Motor neuron (in vitro differentiated cells): ENCODE measurements at places on chromosomes 7 and 10.
A peak's percentile ranks its signal among the peaks of the same experiment; 100 is the strongest.

DNA sequence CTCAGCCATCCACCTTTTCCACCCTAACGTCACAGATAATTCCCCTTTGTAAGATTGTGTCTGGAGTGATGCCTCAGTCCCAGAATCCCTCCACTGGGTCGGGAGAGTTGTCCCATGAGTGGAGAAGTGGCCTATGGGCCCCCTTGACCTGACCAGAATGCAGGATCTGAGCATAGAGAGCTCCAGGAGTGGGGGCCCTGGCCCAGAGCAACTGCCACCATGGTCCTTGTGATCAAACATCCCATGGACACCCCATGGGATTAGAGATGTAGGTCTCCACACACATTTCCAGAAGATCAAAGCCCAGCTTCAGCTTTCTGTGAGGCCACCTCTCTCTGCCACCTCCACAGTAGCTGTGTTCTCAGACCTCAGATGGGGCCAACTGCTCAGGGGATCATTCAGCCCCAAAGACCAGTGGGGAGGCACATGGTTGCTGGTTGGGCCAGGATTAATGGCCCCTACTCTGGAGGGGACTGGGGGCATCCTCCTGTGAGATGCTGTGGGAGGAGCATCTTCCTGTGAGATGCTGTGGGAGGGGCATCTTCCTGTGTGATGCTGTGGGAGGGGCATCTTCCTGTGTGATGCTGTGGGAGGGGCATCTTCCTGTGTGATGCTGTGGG is 28.5 kb upstream of the DPYSL4 start:
- ATAC-seq, result peak; percentile 18

DNA sequence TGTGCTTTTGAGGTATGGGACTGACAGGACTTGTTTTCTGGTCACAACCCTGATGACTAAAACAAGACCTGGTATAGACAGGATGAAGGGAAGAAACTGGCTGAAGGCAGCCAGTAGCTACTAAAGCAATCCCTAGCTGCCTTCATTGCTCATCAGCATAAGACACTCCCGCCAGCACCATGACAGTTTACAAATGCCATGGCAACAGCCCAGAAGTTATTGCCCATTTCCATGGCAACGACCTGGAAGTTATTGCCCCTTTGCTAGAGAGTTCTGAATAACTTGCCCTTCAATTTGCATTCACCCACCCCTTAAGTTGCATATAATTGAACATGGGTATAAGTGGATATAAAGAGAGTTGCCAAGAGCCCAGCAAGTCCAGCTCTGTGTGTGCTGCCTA is 169.6 kb upstream of the FAM171A1 start:
- no peak for ATAC-seq

GRCh38 chr10:24963521-24964041 is 11.2 kb upstream of the PRTFDC1 start:
- ATAC-seq, result no peak

GRCh38 chr7:107746006-107746405 is 2.1 kb downstream of the CBLL1 start:
- ATAC-seq, result no peak

DNA sequence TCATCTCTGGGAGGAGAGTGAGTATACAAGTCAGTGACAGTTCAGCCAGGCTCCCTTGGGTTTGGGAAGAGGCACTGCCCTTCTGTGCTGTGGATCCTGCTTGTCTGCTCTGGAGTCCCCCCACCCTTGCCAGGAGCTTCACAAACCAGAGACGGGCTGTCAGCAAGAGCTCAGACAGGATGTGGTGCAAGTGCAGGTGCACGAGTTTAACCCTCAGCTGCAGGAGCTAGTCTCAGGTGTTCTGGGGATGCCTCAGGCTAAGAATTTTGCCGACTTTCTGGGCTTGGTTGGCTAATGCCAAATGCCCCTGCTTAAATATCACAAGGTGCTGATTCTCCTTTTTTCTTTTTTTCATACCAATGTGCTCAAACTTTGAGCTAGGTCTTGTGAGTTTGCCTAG is 22.3 kb downstream of the ZNF783 start:
- no peak for ATAC-seq

DNA sequence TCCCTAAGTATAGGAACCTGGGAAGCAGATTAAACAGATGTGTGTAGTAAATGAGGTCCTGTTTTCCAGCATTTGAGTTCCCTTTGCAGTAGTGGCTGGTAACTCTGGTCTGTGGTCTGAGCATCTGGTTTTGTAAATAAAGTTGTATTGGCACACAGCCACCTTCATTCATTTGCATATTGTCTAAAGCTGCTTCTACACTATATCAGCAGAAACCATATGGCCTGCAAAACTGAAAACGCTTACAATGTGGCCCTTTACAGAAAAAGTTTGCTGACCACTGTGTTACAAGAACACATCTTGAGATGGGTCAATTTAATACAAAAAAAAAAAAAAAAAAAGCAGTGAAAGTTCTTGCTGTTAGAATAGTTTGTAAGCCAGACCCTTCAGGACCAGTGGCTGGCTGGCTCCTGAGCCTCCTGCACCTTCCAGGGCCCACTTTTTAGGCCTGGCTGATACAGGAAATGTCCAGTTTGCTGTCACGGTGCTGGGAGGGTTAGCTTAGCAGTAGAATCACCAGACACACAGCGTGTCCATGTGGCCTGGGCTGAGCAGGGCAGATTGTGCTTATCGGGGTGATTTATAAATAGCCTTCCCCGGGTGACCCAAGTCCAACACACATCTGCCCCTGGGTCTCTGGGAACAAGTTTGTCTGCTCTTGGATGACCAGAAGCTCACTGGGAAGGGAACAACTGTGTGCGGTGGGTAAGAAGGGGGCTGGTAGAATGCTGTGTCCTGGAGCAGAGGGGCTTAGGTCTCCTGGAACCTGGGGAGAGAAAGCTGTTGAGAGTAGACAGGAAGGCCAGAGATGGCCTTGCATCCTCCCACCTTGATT is 1.4 kb downstream of the C10orf71 start:
- ATAC-seq, result peak; percentile 75

GRCh38 chr7:158606129-158606528 is 18.5 kb upstream of the PTPRN2 start:
- ATAC-seq, result no peak

GRCh38 chr7:80636709-80637108 is 1.7 kb upstream of the CD36 start:
- ATAC-seq, result no peak

DNA sequence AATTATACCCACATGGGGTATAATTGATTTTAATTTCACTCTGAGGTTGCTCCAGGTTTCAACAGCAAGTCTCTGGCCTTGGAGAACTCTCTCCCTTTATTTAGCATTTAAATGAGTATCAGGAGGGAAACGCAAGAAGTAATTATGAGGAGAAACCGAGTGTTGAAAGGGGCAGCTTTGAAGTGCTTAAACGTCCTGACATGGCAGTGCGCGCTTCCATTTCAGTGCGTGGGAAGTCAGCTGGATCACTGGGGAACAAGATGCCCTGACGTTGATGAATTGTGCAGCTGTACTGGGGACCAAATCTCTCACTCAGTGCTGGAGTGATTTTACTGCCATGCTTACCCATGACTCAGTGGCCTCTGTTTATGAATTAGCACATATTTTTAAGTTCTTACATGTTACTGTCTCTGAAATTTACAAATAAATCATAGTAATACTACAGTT is 106.0 kb upstream of the PRR15 start:
- peak; percentile 86 for ATAC-seq

- no peak for ATAC-seq
These were observed 11.3 kb downstream of the INPP5A start for GRCh38 chr10:132548869-132549268.

DNA sequence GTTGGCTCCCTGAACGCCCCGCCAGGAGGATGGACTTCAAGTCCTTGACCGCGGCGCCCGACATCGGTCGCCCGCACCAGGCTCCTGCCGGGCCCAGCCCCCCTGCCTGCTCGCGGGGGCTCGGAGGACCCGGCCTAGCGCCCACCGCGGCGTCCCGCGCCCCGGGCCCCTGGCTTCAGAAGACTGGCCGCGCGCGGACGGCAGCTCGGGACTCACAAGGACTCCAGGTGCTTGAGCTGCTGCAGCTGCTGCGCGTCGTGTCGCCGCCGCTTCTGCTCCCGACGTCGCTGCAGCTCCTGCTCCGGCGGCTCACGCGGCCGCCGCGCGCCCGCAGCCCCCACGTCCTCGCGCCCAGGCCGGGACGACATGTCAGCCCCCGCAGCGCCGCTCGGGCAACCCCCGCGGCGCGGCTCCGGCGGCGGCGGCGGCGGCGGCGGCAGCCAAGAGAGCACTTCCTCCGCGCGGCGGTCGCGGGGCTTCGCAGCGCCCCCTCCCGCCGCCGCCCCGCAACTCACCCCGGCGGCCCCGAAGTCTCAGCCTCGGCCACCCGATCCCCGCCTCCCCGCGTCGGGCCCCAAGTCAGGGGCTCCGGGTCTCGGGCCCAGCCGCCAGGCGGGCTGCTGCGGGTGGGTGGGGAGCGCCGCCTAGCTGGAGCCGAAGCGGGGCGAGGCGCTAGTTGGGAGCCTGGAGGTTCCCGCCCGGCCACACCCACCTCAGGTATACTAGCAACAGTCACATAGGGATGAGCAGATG is at the start of gene RP9:
Gene RP9 (minus strand): TSS at position 400 of the 753 bp plus-strand sequence. CDS start 32 bp downstream, at position 368.
- peak; percentile 74 for ATAC-seq

GRCh38 chr10:131121511-131122035 is 189.9 kb downstream of the TCERG1L start:
- ATAC-seq, result no peak

- ATAC-seq, result no peak
These were observed 7.4 kb upstream of the SMIM30 start for GRCh38 chr7:113125728-113126127.

- no peak for ATAC-seq
These were observed 16.2 kb upstream of the AP5Z1 start for GRCh38 chr7:4759211-4759610.

GRCh38 chr10:32039734-32040133 is 16.5 kb downstream of the KIF5B start:
- no peak for ATAC-seq

GRCh38 chr10:60649485-60650377 is 128.5 kb upstream of the CDK1 start:
- ATAC-seq, result no peak

- ATAC-seq, result no peak
These were observed 126.0 kb upstream of the WNT16 start for GRCh38 chr7:121202834-121203233.

DNA sequence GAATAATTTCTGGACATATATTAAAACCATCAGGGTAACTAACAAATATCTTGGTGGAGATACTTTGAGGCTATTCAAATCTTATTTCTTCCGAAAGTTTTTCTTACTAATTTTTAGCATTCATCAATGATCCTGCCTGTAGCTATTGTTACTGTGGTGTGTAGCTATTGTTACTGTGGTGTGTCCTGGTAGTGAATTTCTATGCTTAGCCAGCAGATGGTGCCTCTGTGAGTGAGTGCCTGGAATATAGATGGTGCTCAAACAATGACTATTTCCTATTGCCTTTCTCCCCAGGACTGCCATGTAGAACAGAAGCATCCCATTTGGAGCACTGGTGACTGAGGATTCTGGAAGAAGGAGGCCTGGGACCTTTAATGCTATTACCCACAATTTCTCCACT is 245.7 kb downstream of the CCSER2 start:
- no peak for ATAC-seq

GRCh38 chr10:83357004-83357403 is 782.3 kb upstream of the GHITM start:
- ATAC-seq, result no peak

DNA sequence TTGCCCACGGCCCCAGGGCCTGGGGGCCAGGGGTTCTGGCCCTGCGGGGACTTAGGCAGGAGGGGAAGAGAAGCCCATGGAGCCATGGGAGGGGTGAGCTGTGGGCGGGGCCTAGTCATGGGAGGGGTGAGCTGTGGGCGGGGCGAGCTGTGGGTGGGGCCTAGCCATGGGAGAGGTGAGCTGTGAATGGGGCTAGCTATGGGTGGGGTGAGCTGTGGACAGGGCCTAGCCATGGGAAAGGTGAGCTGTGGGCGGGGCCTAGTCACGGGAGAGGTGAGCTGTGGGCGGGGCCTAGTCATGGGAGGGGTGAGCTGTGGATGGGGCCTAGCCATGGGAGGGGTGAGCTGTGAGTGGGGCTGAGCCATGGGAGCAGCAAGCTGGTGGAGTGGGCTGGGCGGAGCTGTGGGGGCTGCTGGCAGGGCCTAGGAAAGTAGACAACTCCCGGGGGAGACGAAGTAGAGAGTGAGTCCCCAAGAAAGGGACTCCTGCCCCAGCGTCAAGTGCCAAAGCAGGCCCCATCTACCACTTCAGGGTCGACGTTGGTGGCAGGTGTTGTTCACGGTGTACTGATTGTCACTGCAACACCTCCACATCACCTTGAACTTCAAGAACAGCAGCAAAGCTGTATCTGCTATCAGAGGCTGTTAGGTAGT is 19.2 kb upstream of the TTYH3 start:
- no peak for ATAC-seq

DNA sequence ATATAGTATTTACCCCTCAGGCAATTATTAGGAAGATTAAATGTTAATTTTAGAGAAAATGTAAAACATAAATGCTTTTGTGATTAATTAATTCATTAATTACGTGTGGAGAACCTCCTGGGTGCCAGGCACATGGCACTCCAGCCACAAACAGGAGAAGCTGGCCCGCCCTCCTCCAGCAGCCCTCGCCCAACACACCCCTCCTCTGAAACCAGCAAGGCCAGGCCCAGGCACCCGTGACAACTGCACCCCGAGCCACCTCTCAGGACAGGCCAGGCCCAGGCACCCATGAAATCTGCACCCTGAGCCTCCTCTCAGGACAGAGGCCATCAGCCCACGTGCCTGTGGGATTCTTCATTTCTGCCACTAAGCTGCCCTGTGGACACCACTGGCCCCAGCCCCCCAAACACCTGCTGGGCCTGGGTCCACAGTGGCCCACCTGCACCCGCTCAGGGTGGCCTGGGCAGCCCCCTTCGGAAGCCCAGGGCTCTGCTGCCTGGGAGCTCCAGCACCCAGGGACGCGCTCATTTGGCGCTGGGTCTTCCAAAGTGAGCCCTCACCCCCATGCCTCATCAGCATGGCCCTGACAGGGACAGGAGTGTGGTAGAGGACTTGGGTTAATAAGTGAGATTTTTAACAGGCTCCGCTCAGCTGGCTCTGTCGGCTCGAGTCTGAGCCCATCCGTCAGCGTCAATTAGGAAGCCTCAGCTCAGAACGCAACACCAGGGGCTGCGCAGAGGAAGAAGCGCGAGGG is 482.1 kb downstream of the DNAJB6 start:
- ATAC-seq, result no peak

- ATAC-seq, result no peak
These were observed 27.1 kb downstream of the NMT2 start for GRCh38 chr10:15141136-15142054.

GRCh38 chr7:103870664-103871063 is 118.8 kb downstream of the RELN start:
- no peak for ATAC-seq

GRCh38 chr10:113326160-113327111 is 226.4 kb upstream of the HABP2 start:
- peak; percentile 93 for ATAC-seq

DNA sequence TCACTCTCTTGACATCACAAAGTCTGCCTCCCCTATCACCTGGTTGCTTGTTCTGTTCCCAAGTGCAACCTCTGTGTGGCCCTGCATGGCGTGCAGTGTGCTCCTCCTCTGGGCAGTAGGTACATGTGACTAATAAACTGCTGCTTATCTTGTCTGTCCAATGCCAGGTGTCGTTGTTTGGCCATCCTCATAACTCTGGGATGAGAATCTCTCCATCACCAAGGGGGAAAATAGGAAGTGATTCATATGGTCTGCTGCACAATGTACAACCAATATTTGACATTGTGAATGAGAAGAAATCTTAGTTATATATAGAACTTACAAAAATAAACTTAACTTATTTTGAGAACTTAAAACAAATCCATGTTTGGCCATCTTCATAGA is 135.2 kb downstream of the INHBA start:
- ATAC-seq, result no peak
